ENCODE measurements at places on chromosomes 3 and 15.
A peak's percentile ranks its signal among the peaks of the same experiment; 100 is the strongest.

DNA sequence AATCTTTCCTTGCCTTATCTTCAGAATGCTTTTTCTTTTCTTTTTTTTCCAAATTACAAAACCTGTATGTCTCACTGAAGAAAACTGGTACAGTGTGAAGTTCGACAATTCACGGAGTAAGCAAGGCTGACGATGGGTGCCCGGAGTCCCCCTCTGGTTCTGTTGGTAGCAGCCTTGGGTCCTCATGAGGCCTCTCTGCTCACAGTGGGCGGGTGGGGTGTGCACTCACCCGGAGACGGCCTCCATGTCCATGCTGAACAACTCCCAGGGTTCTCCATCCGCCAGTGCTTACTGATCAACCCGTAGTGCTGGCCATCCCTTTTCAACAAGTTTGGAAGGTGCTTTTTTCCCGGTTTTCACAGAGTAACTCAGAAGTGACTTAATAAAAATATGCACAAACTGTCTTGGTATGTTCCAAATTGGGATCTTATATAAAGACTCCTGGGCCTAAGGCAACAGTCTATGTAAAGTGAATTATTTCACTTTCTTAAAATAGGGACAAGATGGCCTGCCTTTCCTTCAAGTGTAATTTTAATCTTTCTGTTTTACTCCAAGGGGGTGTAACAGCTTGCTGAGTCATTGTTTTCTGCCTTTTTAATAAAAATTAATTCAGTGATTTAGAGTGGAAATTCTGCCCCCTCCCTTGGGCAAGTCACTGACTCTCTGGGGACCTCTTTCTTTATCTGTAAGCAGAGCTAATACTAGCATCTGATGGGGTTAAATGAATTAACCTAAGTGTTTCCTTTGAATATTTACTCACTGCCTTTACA is 23.7 kb downstream of the LRRK1 start:
- DNase-seq = no peak

DNA sequence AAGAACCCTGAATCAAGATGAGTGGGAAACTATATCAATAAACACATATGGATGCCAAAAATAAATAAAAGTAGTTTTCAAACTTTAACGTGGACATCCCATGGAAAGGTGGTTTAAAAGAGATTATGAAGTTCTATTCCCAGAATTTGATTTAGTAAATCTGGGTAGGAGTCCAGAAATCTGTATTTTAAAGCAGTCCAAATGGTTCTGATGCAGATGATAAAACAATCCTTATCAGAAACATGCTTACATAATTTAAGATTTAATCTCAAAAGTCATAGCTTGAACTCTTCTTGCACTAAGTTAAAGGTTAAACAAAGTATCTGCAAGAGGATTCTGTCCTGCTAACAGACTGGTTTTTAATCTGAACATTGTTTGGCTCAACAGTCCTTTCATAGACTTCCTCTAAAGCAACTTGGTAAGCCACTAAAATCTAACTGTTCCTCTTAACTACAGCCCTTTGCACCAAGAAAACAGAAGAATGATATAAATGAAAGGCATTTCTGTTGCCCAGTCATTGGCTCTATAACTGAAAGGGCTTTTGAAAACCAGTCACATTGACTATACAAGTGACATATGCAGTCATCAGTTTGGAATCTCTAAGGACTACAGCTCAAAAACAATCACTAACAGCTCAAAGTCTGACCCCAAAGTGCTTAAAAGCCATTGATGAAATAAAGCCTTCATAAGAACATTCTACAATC is 23.4 kb upstream of the MAP4 start:
- DNase-seq = no peak

DNA sequence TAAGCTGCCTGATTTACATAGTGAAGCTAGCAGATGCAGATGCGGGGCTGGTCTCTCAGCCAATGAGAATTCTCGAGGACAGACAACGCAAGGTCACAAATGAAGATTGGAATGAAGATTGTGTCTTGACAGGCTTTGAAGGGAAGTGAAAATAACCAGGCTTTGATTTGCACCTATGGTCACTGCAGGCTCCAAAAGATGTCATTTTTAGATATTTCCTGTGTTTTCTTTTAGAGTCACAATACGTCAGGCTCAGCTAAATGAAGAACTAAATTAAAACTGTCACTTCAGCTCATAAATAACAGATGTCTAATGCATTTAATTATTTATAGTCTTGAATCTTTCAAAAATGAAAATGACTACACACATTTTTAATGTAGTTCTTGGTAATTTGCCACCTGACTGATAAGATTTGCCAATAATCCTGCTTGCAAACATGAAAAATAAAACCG is 99.5 kb downstream of the SQOR start:
- DNase-seq = no peak

DNA sequence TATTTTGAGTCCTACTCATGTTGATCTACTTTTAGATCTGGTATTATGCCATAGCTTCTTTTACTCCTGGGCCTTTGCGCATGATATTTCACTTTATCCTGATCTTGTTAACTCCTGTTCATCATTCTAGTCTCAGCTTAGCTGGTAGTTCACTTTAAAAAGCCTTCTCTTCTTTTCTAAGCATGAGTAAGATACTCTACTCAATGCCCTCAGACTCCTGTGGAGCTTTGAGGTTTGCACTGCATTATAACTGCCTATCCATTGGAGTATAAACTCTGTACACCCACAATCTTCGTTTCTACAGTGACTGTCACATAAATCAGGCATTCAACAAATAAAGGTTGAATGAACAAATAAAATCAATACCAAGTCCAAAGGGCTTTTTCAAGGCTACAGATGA is 357.9 kb upstream of the KCNH8 start:
- DNase-seq = no peak

GRCh38 chr15:101844916-101845315 is 32.9 kb downstream of the OR4F15 start:
- no peak for DNase-seq

- DNase-seq = no peak
Measured at GRCh38 chr3:123847209-123847608, 36.9 kb downstream of the MYLK start.

- DNase-seq = no peak
Measured at GRCh38 chr15:70870051-70870450, 16.1 kb upstream of the LARP6 start.

DNA sequence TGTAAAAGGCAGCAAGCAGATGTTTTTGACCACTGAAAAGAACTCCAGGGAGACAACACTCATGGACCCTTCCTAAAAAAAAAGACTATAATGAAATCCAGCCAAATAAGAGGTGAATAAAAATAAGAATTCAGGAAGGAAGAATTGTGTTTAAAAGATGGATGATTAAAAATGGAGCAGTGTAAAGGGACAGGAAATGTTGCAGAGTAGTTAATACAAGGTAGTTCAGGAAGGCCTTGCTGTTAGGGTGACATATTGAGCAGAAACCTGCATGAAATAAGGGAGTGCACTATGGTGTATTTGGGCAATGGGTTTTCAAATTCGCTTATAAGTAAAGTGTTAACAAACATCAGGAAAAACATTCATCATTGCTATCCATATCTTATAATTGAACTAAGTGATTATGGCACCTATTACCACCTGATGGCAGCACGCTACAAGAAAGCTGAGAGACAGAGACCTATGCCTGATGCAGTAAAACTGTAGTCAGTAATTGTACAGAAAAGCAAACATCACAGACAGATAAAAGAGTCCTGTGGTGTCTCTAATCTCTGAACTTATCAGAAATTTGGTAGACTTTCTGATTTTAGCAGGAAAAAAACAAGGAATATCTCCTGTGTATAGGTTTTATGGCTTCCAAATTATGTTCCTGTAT is 5.8 kb upstream of the DBR1 start:
- DNase-seq = no peak

GRCh38 chr3:12436514-12437220 is 47.6 kb upstream of the TSEN2 start:
- no peak for DNase-seq

GRCh38 chr3:147507638-147508286 is 98.6 kb downstream of the ZIC1 start:
- DNase-seq = no peak

GRCh38 chr15:71808311-71809020 is 1.9 kb upstream of the NR2E3 start:
- no peak for DNase-seq

DNA sequence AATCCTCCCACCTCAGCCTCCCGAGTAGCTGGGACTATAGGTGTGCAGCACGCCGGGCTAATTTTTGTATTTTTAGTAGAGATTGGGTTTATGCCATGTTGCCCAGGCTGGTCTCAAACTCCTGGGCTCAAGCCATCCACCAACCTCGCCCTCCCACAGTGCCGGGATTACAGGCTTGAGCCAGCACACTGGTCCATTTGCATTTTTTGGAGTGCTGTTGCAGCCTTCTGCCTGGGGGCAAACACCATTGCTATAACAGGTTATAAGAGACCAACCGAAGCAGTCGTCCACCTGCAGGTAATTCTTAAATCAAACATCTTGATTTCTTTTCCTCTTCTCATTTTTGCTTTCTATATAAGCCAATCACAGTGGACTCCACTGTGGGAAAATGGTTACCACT is 27.7 kb downstream of the ACKR4 start:
- peak; percentile 31 for DNase-seq

DNA sequence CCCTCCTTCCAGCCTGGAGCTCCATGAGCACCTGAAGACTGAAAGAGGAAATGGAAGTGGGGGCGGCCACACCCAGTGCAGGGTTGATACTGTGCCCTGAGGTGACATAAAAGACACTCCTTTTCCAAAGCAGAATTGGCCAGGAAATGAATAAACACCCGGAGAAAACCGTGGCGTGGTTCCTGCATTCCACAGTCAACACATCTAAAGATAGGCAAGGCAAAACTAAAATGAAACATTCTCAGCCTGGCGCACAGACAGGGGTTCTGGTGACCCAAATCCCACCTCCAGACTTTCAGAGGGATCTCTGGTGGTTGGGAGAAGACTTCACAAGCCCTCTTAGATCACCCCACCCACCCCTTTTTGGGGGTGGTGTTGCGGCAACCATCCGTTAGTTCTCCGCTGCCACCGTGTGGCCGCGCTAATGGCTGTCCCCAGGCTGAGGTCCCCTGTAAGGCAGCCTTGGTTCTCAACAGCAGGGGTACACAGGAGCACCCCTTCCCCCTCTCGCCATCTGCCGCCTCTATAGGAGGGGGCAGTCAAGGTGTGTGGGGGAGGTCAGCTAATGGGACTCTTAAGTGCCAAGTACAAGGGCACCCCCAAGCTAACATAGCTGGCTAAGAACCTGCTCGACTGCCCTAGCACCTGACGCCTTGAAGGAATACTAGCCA is 2.5 kb upstream of the MST1R start:
- DNase-seq = peak; percentile 68

DNA sequence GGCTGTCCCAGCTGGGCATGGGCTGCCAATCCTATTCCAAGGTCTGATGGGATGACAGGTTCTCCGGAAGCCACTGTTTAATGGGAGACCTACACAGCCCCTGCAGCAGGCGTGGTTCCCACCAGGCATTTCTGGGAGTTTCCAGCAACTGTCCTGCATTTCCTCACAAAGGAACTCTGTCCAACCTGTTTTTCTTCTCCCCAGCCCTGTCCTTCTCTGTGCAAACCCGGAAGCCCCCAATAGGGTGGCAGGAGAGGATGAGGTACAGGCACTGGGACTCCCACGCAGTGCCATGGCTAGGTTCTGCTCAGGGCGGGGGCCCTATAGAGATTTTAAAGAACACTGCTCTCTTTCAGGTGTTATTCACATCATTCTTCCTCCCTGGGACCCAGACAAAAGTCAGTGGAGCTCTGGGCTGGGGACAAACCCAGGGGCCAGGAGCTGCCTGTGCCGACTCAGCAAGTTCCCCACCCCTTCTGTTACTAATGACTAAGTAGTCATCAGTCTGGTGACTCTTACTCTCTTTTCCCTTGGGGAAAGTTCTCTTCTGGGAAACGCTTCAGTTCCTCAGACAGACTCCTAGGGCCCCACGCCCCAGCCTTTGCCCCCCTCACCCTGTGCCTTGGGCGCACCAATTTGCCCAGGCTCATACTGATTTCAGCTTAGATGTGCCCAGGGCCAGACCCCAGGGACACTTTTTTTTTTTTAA is 97.7 kb downstream of the CD47 start:
- DNase-seq = no peak

GRCh38 chr3:173799060-173799816 is 401.7 kb downstream of the NLGN1 start:
- no peak for DNase-seq

- DNase-seq = no peak
Measured at GRCh38 chr3:133984975-133985374, 44.8 kb downstream of the SLCO2A1 start.

DNA sequence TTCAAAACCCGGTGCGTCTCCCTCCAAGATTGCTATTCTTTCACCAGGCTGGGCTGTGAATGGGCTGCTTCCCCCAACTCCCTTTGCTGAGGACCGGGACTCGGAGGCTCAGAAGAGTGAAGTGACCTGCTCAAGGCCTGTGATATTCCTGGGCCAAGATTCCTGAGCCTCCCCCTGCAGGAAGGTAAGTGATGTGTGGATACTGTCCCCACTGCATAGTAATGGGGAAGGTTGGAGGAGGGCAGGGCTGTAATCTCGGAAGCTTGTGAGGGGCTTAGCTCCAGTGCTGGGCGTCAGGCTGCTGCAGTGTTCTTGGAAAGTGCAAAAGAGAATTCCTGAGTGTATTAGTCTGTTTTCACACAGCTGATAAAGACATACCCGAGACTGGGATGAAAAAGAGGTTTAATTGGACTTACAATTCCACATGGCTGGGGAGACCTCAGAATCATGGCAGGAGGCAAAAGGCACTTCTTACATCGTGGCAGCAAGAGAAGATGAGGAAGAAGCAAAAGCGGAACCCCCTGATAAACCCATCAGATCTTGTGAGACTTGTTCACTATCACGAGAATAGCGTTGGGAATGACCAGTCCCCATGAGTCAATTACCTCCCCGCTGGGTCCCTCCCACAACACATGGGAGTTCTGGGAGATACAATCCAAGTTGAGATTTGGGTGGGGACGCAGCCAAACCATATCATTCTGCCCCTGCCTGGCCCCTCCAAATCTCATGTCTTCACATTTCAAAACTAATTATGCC is 67.6 kb downstream of the EFCAB12 start:
- DNase-seq = no peak

- DNase-seq = peak; percentile 93
Measured at GRCh38 chr3:111978583-111979433, at the start of gene ABHD10. Gene ABHD10 (plus strand): TSS chr3:111979026. CDS start chr3:111979062, 36 bp downstream.

DNA sequence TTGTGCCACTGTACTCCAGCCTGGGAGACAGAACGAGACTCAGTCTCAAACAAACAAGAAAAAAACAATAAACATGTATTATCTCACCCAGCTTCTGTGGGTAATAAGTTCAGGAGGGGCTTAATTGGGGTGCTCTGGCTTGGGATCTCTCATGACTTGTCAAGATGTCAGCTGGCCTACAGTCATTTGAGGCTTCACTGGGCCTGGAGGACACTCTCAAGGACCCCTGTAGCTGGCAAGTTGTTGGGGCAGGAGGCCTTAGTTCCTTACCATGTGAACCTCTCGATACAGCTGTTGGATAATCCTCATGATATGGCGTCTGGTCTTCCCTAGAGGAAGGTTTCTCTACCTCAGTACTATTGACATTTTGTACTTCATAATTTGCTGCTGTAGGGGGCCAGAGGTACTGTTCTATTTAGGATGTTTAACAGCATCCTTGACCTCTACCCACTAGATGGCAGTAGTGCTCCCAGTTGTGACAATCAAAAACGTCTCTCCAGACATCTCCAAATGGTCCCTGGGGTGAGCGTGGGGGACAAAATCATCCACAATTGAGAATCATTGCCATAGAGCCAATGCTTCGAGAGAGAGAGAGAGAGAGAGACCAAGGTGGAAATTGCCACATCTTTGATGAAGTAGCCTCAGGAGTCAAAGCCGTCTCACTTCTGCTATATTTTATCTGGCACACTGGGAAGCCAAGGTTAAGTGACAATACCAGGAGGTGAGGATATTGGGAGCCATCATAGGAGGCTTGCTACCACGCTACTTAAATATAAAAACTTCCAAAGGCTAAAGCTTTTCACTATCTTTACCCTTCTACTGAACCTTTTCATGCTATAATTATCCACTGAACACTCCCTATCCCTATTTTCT is 23.9 kb upstream of the SLTM start:
- peak; percentile 63 for DNase-seq
